ENCODE measurements at places on chromosomes 12 and 14.

- DNase-seq, result no peak
Observed at GRCh38 chr14:94101748-94102147, 8.8 kb upstream of the IFI27 start.

DNA sequence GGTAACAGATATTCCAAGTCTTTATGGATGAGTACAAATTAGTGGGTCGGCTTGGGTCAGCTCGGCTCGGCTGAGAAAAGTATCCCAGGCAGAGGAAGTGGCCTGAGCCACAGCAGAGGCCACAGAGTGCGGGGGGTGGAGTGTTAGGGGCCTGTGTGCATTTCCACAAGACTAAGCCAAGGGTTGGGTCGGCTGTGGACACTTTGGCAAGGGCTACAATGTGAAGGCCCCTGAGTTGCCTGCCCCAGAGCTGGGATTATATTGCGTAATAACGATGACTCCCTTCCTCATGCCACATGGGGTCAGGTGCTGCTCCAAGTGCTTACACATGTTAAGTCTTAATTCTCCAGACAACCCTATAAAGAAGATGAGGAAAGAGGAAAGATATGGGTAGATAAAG, 11.4 kb downstream of the EVL start:
- no peak for DNase-seq

GRCh38 chr14:74038020-74038859, 19.1 kb downstream of the BBOF1 start:
- DNase-seq, result no peak

GRCh38 chr14:68393259-68393658, 399.6 kb downstream of the ZFP36L1 start:
- DNase-seq, result no peak

- no peak for DNase-seq
Observed at GRCh38 chr12:2111826-2112225, 59.0 kb downstream of the CACNA1C start.

DNA sequence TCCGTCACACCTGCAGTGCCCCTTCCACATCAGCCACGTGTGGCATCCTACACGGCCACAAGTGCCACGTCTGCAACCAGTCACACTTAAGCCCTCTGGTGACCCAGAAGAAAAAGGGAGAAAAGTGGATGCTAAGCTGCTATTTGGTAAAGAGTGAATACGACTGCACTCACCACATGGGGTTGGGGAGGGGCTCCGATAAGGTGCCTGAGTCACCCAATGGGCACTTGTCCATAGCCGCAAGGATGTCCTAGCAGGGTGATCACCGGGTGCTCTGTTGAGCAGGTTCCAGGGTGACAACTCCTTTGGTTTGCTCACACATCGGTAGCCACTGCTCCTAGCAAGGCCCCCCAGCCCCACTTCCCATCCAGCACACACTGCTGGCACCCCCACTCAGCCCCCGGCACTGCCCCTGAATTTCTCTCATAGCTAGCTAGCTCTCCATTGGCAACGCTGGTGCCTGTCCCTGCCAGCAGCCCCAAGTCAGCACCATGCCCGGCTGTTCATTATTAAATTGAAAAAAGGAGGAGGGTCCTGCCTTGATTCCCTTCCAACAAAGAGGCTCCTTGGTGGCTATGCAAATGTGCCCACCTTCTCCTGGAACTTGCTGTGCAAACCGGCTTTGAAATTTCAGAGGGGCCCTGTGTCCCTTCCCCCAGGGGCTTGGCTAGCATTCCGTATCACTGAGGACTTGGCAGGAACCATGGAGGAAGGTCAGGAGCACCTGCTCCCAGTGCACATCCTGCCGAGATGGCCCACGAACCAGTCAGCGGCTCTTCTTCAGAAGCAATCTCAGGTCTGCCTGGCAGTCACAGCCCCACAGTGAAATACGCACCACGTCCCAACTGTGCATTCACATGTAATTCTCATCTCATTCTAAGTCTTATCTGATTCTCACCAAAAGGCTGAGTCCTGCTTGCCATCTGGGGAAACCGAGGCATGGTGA, 227.7 kb upstream of the DIO3 start:
- no peak for DNase-seq
